Stimulated activated CD4-positive, alpha-beta T cell treated with anti-CD3 and anti-CD28 coated beads, Interleukin-4, amount 100 ng/mL, for 48 hours (primary cell): ENCODE measurements at places on chromosomes 12 and 14.

DNA sequence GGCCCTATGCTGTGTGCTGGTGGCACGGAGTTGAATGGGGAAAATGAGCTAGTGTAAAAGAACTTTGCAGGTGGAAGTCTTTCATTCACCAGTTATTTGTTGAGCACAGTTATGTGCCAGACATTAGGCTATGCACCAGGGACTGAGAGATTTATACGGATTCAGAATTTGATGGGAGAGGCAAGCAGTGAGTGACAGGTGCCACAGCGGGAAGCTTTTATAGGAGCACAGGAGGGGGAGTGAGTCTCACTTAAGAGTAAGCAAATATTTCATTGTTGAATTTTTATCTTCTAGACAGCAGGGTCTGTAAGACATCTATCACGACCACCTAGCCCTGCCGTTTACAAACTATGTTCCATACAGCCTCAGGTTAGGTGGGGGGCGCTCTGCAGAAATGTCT is 320.6 kb downstream of the SNAPC1 start:
- DNase-seq, result no peak

- DNase-seq, result peak; percentile 89
Measured at GRCh38 chr12:113135178-113136127, at the start of gene RASAL1. TSS of gene RASAL1 (minus strand) at chr12:113135761. CDS start at chr12:113135462, 299 bp downstream.

- DNase-seq, result no peak
Measured at GRCh38 chr12:112905451-112906089, 1.2 kb upstream of the OAS1 start.

DNA sequence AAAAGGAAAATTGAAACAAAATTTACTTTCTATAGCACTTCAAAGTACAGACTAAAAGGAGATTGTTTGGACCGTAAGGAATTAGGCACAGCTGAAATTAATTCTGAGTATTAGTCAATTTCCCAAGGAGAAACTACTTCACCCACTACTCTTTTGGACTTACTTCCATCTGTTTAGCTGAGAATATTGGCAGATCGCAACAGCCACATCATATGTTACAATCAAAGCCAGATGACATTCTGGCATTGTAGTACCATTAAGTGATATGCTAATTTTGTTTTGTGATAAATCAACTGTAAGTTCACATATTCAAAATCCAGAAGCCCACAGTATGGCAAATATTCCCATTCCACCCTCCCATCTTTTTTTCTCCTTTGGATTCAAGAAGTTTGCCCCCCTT is 47.1 kb upstream of the ANKS1B start:
- DNase-seq, result no peak

GRCh38 chr12:107779077-107779831 is 4.8 kb downstream of the ASCL4 start:
- DNase-seq, result no peak

DNA sequence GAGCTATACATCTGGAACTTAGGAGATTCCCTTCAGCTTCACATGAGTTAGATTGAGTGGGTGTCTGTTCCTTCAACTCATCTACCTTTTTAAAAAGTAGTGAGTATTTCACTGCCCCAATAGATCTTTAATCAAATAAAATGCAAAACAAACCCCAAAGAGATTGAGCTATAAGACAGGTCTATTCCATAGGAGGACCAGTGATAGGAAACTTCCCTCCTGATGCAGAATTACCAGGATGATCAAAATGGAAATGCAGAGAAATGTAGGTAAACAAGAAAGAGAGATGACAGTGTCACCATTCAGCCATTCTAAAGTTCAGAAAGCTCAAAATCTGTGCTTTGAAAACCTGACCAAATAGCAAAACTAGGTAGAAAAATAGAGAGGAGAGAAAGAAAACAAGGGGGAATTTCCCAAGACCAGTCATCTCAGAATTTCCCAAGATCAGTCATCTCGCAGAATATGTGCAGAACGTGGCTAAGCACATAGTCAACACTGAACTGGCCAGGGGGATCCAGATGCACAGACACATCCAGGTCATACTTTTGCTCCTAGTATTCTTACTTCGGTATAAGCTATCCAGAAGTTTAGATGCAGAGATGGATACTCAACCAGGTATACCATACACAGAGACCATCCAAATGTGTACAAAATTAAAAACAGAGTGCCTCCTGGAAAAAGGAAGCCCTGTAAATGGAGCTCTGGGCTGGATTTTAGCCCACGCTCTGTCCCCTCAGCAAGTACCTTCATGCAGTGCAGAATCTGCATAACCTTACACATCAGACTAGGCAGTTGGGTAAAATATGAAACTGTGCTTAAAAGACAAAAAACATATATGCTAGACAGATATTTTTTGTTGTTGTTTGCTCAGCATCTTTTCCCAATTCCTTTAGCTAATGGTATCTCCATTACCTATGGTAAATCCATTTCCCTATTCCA is 27.4 kb downstream of the SLC41A2 start:
- DNase-seq, result peak; percentile 28

DNA sequence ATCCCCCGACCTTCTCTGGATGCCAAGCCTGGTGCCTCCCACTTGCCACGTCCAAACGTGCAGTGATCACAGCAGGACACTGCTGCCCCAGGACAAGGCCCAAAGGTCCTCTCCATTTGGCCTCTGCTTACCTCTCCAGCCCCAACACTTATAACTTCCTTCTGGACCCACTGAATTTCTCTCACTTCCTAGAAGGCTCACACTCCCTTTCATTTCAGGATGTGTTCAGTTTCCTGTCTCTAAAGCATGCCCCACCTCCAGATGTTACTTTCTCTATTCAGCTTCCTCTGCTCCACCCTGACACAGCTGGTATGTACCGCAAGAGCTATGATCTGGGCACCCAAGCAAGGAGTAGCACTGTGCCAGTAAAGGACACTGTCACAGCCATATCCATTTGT is 33.0 kb downstream of the CDKL1 start:
- no peak for DNase-seq

DNA sequence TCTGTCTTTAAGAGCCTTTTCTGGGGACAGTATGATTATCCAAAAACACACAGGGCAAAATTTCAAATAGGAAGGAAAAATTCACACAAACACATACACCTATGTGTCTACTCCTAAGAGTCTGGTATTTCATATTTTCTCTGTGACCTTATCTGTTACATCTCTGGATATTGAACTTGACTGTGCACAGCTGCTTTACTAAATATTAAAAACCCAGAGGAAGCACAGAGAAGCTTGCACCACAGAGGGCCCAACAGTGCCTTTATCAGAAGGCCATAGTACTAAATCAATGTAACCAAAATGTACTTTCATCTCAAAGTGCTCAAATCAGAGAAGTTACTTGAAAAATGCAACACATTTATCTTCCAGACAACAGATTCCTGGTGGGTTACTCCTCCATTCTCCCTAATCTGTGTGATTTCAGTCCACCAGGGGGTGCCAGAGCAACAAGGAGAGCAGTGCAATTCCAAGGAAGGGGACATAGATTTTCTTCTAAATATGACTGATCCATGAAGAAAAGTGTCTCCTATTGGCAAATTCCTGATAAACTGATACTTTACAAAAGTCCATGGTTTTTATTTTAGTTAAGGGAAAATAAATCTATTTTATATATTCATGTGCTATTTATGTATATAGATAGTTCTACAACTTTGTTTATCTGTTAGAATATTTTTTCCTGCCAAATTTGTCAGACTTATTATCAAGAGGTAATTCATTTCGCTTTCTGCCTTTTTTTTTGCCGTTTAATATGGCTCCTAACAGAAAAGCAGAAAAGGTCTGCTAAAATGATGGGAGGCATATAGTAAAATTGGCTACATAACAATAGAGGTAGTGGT is 617.6 kb downstream of the LRFN5 start:
- peak; percentile 22 for DNase-seq

GRCh38 chr14:95204705-95205104 is 47.4 kb upstream of the DICER1 start:
- no peak for DNase-seq

- DNase-seq, result no peak
Measured at GRCh38 chr14:101350021-101350420, 211.3 kb upstream of the DIO3 start.

- no peak for DNase-seq
Measured at GRCh38 chr12:76871082-76871481, 7.7 kb downstream of the CSRP2 start.

DNA sequence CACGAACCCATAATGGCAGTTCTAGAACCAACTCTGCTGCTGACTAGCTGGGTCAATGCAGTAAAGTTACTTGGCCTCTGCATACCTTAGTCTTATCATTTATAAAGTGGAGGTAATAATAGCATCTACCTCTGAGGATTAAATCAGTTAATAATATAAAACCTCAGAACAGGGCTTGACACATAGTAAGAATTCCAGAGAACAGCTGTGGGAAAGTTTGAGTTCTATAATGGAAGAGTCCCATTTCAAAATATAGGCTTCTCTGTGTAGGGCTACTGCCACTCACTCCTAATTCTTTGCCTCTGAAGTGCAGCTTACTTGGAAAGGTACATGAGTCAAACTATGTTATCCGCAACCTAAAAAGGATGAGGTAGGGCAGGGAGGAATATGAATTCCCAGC is 269.2 kb upstream of the PRKD1 start:
- DNase-seq, result no peak

DNA sequence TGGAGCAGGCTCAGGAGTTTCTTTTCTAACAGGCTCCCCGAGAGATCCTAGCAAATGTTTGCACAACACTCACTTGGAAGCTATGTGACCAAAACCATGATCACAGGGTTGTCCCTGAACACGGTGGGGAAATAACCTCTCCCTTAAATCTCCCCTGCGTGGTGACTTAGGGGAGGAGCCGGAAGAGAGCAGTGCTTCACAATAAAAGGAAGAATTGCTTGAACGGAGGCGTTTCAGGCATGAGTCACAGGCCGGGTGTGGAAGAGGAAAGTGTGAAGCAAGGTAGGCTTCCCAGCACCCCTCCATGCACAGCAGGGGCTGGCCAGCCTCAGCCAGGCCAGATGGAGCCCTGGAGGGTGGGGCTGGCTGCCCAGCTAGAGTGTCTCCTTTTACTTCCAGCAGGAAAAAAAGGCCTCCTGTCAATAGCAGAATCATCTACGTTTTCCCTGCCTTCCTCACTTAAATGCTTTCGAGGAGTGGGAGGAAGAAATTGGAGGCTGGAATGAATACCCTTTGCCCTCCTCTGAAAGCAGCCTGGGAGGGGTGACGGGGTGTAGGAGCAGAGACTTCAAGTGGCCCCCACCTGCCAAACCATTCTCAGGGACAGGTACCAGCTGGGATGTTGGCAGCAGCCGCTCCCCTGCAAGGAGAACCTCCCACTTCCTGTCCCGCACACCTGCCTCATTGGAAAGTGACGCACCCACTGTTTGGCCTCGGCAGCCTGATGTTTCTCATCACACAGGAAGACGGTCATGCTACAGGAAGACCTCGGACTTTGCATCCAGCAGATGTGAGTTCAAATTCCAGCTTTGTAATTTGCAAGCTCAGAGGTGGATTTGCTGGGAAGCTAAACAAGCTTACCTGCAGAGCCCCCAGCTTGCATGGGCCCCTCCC is 30.1 kb upstream of the PPP2R5C start:
- DNase-seq, result peak; percentile 74

GRCh38 chr12:60100160-60100559 is 504.3 kb downstream of the SLC16A7 start:
- no peak for DNase-seq

- DNase-seq, result no peak
Measured at GRCh38 chr14:35073486-35073885, 27.4 kb downstream of the FAM177A1 start.

DNA sequence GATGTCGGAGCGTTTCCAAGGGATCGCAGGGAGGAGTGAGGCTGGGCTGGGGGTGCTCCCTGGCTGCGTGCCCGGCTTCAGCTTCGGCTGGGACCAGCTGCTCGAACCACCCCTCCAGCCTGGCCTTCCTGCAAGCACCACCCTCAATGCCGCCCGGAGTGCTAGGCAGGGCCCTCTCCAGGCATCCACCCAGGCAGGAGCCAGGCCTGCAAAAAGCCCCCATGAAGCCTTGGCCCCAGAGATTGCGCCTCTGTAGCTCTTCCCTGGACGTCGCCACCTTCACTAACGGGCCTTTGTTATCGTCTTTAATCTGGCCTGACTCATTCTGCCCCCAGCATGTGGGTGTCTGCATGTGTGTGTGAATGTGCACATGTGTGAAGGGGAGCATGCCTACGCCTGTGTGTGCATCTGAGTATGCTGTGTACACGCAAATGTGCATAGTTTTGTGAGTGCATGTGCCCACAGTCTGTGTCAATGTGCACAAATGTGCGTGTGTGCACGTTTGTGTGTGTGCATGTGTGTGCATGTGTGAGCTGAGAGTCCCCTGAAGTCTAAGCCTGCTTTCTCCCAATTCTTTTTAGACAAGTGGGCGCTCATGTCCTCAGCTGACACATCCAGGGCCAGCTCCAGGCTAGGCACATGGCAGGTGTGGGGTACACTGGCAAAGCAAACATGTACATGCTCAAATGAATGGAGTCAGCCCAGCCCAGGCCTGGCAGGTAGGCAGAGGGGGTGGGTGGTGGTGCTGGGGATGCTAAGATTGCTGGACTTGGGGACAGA is 195.4 kb upstream of the C14orf180 start:
- no peak for DNase-seq

DNA sequence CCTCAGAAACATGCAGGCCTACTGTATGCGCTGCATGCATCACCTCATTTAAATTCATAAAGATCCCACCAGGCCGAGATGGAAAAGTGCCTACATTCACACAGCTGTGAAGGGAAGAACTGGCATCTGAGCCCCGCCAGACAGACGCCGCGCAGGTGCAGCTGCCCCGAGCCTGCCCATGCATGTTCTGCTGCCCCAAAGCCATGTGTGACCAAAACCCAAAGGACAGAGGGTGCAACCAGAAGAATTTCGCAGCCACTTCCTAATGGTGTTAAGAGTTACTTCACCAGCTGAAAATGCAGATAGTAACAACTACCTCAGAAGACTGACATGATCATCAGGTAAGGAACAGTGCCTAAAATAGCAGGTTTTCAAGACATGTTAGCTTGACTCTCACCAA is 13.5 kb upstream of the KRT8 start:
- no peak for DNase-seq

- DNase-seq, result no peak
Measured at GRCh38 chr12:117774941-117775775, 193.6 kb downstream of the KSR2 start.

GRCh38 chr14:23432946-23433345 is 2.5 kb downstream of the MYH7 start:
- no peak for DNase-seq

GRCh38 chr12:120515496-120515895 is 13.5 kb downstream of the COQ5 start:
- no peak for DNase-seq

DNA sequence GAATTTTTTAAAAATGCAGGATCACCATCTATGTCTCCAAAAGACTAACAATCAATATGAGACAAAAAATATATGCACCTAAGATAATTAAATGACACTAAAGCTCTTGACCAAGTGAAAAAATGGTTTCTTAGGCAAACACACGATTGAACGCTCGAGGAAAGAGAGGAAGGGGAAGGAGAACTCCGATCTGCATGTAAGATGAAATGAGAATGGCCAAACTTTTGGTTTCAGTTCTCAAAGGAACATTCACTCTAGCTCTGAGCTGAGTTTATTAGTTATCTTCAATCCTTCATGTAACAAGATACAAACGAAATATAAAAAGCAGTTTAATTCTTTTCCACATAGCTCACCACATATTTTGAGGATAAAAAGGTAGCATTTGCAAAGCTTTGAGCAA is 2.8 kb downstream of the DYRK4 start:
- no peak for DNase-seq

GRCh38 chr12:120725151-120725658 is 421 bp upstream of the ACADS start:
- no peak for DNase-seq
